Pancreas (tissue), 10 donors: ENCODE measurements at places on chromosomes 4 and X.

DNA sequence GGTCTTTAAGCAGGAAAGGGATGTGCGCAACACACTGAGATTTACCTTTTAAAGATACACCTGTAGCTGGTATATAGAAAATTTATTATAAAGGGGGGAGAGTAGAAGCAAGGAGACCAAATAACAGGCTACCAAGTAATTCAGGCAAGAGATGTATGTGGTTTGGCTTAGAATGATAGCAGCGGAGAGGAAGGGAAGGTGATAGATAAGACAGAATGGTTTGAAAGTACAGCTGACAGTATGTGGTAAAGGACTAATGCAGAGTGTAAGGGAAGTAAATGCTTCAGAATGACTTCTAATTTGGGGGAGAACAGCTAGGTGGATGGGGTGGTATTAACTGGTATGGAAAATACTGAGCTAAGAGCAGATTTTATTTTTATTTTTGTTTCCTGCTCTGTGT lies 308.9 kb downstream of the ANTXR2 start:
- no peaks in the 10 kb centered on the region for H3K4me1 ChIP-seq
- H3K27me3 ChIP-seq: no peaks in the 10 kb centered on the region
- DNase-seq: no peak
- H3K4me3 ChIP-seq: no peak overlapping the region

DNA sequence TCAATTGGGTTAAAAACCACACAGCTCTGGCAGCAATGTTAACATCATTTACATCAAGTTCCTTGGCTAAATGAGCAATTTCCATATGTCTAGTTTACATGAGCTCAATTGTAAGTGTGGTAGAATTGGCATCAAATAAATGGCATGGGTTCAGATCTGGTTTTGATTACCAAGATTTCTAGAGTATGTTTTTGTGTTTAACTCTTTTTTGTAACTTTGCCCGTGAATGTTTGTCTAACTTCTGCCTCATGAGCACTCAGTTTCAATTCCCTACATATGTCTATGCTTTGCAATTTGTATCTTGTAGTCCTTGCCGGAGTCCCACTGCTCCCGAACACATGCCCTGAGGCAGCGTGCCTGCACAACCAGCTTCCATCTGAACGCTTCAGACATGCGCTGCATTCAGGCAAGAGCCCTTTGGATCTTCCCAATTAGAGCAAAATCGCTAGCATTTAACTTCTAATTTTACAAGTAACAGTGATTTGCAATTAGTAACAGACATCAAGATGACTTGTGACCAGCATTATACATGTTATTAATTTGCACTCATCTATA lies 644.4 kb downstream of the TRIML1 start:
- H3K36me3 ChIP-seq: no peaks in the 10 kb centered on the region
- H3K27ac ChIP-seq: no peak overlapping the region
- no peak overlapping the region for H3K4me3 ChIP-seq
- H3K27me3 ChIP-seq: no peaks in the 10 kb centered on the region

DNA sequence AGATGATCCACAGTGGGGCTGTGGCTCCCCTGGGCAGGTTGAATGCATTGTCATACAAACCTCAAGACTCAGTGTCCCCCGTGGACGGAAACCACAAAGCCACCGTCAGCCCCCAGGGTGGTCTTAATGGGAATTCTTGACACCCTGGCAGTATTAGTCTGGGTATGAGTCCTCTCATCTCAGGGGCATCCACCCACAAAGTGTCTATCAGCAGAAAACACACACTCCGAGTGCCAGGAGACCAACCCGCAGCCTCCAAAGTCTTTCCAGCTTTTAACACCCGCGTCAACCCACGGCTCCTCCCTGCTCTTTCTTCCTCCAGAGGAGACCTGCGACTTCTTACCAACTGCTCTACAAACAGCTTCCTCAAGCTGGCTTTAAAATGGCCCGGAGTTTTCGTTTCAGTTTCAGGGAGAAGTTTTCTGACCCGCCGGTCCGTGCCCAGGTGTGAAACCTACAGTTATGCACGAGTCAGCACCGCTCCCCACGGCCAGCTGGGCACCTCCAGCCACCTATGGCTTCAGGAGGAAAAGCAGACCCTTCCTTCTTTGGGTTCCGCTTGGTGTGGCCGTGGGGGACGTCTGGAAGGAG lies 14.4 kb upstream of the ASMTL start:
- no peak overlapping the region for H3K27ac ChIP-seq
- no peak for DNase-seq
- H3K27me3 ChIP-seq: peaks cover 6% of the 10 kb centered on the region
- no peaks in the 10 kb centered on the region for H3K4me1 ChIP-seq
- no peaks in the 10 kb centered on the region for H3K36me3 ChIP-seq
- no peak overlapping the region for H3K4me3 ChIP-seq

DNA sequence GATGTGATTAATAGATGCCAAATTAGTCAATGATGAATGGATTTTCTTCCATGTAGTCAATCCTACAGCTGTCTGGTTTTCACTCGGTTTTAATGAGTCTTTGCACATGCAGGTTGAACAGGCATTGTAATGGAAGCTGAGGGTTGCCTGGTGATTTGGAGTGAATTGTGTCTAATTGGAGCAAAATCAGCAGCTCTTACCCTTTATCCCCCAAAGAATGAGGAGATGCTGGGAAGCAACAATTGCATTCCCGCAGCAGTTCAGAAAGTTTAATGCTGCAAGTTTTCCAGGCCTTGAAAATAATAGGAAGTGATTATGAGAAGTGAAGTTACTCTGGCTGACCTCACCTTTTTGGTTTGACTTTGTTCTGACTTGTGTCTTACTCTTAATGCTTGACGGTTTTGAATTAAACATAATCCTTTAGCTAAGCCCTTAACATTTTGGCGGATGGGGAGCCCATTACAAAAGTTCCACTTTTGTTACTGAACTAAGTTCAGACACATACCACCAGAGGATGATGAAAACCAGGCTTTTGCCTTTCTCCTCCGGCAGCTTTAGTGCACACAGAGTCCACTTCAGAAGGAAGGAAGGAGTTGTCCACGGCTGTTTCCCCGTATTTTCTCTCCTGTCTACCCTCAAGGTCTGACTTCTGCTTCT lies 78.8 kb upstream of the TBC1D9 start:
- H3K4me3 ChIP-seq: no peak overlapping the region
- no peak overlapping the region for H3K27ac ChIP-seq
- H3K27me3 ChIP-seq: no peaks in the 10 kb centered on the region
- no peak for DNase-seq
- H3K4me1 ChIP-seq: no peaks in the 10 kb centered on the region

DNA sequence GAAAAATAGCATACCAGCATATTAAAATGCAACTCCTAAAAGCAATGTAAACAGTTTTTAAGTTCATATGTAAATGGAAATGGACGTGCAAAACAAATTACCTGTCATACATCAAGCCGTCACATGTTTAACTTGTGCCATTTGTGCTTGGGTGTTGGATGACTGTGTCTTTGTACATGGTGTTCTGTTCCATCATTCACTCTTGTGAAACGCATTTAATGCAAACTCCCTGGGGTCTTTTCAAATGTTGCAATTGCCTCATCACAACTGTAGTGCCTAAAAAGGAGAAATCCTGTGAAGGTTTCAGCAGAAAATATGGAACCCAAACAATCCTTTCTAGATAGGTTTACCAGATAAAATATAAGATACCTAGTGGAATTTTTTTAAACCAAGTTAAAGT lies 52.4 kb downstream of the PHOX2B start:
- no peak overlapping the region for H3K27ac ChIP-seq
- H3K36me3 ChIP-seq: no peaks in the 10 kb centered on the region
- no peaks in the 10 kb centered on the region for H3K4me1 ChIP-seq
- no peak for DNase-seq

- no peaks in the 10 kb centered on the region for H3K27me3 ChIP-seq
- no peaks in the 10 kb centered on the region for H3K36me3 ChIP-seq
- H3K27ac ChIP-seq: no peak within 1 kb of the TSS
- no peak within 1 kb of the TSS for H3K4me3 ChIP-seq
- H3K4me1 ChIP-seq: no peaks in the 10 kb centered on the region
Measured at GRCh38 chrX:28586981-28587551, at the start of gene IL1RAPL1. Gene IL1RAPL1, plus strand, starts transcription at chrX:28587446.

GRCh38 chrX:138996268-138996667 lies 284.8 kb upstream of the FGF13 start:
- H3K4me1 ChIP-seq: no peaks in the 10 kb centered on the region
- H3K27me3 ChIP-seq: no peaks in the 10 kb centered on the region
- no peaks in the 10 kb centered on the region for H3K36me3 ChIP-seq
- H3K27ac ChIP-seq: no peak overlapping the region

DNA sequence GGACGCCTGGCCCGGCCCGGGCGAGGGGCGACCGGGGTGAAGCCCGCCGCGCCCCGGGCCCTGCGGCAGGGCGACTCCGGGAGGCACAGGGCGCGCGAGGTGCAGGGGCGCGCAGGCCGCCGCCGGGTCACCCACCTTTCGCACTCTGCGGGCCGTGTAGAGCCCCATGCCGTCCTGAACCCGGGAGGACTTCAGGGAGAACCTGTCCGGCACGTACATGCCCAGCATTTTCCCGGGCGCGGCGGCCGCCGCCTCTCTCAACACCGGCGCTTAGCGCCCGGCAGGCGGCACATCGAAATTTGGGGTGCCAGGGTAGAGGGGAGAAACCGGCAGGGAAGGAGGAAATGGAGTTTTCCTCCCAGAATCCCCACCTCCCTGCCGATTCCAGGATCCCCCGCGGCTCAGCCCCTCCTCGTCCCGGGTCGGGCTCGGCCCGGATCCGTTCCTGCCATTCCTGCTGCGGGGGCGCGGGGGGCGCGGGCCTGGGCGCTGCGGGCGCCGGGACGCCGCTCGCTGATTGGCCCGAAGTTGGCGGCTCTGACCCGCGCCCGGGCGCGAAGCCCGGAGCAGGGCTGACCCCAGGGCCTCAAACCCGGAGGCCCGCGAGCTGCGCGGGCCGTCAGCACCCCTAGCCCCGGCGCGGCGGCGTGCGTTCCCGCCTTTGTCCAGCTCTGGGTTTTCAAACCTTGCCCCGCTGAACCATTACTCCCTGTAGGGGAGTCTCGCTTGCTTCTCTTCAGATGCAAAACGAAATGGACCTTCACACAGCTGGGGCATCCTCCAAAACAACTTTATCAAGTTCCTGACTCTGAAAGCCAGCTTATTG lies at the start of gene PRDM5:
Gene PRDM5 (minus strand): TSS at position 346 of the 826 bp plus-strand sequence. CDS start 118 bp downstream, at position 228.
- peak within 1 kb of the TSS; percentile 87 for H3K27ac ChIP-seq
- peak; percentile 64 for DNase-seq
- H3K36me3 ChIP-seq: no peaks in the 10 kb centered on the region
- peaks cover 29% of the 10 kb centered on the region for H3K4me1 ChIP-seq
- H3K27me3 ChIP-seq: no peaks in the 10 kb centered on the region
- peak within 1 kb of the TSS; percentile 41 for H3K4me3 ChIP-seq

GRCh38 chrX:38124000-38124399 lies 96.7 kb downstream of the SRPX start:
- DNase-seq: no peak
- H3K4me1 ChIP-seq: no peaks in the 10 kb centered on the region
- no peaks in the 10 kb centered on the region for H3K36me3 ChIP-seq
- H3K27me3 ChIP-seq: no peaks in the 10 kb centered on the region
- no peak overlapping the region for H3K4me3 ChIP-seq

GRCh38 chrX:110215411-110215810 lies 102.5 kb downstream of the AMMECR1 start:
- no peak for DNase-seq
- no peak overlapping the region for H3K27ac ChIP-seq
- no peak overlapping the region for H3K4me3 ChIP-seq
- no peaks in the 10 kb centered on the region for H3K4me1 ChIP-seq
- H3K36me3 ChIP-seq: no peaks in the 10 kb centered on the region

- no peak overlapping the region for H3K27ac ChIP-seq
- H3K36me3 ChIP-seq: no peaks in the 10 kb centered on the region
- H3K4me1 ChIP-seq: no peaks in the 10 kb centered on the region
- no peak overlapping the region for H3K4me3 ChIP-seq
- no peak for DNase-seq
- no peaks in the 10 kb centered on the region for H3K27me3 ChIP-seq
Measured at GRCh38 chr4:123469245-123469644, 72.7 kb downstream of the SPRY1 start.

DNA sequence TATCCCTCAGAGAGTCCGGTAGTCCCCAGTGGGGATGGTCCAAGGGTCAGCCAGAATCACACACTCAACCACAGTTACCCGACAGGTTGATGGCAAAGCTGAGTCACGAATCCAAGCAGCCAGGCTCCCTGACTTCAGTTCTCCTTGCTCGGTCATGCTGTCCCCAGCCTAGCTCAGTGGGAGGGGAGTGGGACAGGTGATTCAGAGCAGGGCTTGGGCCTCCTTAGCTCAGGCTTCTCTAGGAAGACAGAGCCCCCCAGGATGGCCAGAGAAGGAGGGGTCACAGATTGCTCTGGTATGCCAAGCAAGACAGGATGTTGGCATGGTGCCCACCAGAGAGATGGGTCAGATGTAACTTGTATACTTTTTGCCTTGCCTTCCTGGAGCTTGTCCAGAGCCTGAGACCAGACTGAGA lies 66.5 kb downstream of the EFNB1 start:
- H3K4me1 ChIP-seq: no peaks in the 10 kb centered on the region
- no peak overlapping the region for H3K27ac ChIP-seq
- H3K36me3 ChIP-seq: no peaks in the 10 kb centered on the region
- DNase-seq: peak; percentile 50

DNA sequence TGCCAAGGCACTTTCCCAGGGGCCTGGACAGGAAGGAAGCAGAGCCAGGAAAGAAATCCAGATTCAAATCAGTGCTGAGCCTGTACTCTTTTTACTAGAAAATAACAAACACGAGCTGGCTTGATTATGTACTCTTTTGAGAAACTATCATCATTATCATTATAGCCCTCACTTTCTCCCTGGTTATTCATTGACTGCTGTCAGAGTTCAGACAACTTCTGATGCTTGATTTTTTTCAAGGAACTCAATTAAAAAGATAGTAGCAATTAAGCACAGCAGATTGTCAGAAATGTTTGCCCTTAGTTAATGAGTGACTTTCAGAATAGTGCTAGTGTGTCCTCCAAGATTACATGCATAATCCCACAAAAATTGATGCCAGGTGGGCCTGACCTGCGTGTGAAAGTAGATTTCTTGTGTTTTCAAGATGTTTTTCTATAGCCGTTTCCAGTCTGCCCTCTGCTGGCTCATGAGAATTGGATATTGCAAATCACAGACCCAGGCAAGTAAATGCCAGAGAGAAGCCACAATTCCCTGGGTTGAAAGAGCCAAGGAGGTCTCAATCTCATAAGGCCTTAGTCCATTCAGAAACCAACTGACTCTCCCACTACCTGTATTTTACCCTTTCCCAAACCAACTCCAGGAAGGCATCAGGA lies 14.3 kb upstream of the PNPLA4 start:
- no peaks in the 10 kb centered on the region for H3K27me3 ChIP-seq
- no peaks in the 10 kb centered on the region for H3K4me1 ChIP-seq
- no peak overlapping the region for H3K4me3 ChIP-seq
- DNase-seq: no peak
- no peak overlapping the region for H3K27ac ChIP-seq

- H3K4me3 ChIP-seq: no peak overlapping the region
Measured at GRCh38 chr4:814312-814850, 11.5 kb downstream of the CPLX1 start.

DNA sequence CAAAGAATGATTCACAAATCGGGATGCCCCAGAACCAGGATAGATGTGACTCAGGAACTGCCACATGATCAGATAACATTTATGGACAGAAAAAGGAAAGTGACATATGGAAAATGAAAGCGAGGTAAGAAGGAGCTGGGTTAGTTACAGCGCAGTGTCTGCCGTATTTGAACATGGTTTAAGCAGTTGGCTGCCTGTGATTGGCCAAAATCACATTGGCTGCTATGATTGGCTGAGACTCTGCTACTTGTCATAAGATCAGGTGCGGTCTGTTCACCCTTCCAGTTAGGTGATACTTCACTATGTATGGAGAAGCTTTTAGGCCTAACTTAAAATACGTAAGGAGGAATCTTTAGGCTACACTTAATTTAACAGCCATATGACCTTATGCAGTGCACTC lies 322.7 kb upstream of the HAND2 start:
- H3K27ac ChIP-seq: no peak overlapping the region
- H3K4me3 ChIP-seq: no peak overlapping the region
- H3K4me1 ChIP-seq: no peaks in the 10 kb centered on the region
- H3K27me3 ChIP-seq: no peaks in the 10 kb centered on the region
